ENCODE measurements at places on chromosomes 3 and 15.

DNA sequence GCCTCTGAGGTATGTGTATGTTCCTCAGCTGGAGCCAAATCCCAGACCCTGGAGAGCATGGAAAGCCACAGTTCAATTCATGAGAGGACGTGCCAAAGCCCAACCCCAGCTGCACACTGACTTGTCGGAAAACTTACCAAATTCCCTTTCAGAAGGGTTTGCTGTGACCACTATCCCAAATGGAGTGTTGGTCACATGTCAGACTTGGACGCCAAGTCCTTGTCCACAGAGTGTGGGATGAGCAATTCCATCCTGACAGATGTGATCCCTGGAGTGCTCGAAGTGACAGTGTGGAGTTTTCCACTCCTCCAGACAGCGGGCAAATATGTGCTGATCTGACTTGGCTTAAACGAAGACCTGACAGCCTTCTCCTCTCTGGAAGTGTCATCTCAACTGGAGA is 71.2 kb downstream of the RORA start:
- no peak for DNase-seq

DNA sequence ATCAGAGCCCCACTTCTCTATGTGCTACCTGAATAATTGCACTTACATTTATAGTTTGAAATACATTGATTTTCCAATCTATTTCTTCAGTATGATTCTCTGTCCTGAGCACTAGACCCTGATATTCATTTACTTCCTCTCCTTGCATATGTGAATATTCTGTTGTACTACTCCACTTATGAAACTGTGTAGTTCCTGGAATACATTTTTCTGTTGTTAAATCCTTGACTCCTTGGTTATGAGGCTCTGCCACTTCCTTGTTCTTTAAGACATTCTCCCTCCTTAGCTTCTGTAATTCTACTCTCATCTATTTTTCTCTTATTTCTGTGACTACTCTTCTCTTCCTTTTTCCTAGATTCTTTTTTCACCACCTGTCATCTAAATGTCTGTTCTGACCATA is 12.9 kb upstream of the MGA start:
- no peak for DNase-seq

DNA sequence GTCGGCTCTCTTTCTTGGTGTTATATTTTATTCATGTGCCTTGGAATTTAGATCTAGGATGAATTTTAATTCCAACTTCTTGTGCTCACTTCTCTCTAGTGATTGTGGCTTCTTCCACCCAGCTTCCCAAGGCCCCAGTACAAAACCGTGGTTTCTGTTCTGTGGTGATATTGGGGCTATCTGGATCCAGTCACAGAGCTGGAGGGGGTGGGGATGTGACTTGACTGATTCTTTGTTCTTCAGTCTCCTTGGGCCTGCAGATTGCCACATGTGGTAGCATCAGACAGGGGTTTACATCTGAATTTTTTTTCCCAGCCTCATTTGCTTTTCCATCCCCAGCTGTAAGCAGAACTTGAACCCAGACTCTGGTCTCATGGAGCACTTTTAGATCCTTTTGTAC is 98.5 kb upstream of the ADAMTSL3 start:
- DNase-seq: no peak

GRCh38 chr15:52100807-52101442 is 11.7 kb downstream of the BCL2L10 start:
- no peak for DNase-seq

- DNase-seq: no peak
Measured at GRCh38 chr15:72515591-72516389, 41.7 kb downstream of the ARIH1 start.

GRCh38 chr3:173173652-173174051 is 32.6 kb upstream of the SPATA16 start:
- no peak for DNase-seq

DNA sequence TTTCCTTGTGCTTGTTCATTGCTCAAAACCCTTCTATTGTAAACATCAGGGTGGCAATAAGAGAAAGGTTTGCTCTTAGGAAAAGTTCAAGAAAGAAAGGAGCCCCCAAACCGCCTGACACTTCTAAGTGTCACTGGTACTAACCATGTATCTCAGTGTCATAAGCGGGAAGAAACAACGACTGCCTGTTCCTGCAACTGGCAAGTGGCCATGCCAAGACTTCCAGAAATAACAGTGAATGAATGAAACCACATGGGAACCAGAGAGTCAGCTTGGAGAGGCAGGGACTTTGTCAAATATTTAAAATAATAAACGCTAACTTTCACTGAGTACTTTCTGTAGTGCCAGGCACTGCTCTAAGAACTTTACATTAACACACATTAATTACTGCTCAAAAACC is 1.1 kb downstream of the PLSCR2 start:
- DNase-seq: no peak

DNA sequence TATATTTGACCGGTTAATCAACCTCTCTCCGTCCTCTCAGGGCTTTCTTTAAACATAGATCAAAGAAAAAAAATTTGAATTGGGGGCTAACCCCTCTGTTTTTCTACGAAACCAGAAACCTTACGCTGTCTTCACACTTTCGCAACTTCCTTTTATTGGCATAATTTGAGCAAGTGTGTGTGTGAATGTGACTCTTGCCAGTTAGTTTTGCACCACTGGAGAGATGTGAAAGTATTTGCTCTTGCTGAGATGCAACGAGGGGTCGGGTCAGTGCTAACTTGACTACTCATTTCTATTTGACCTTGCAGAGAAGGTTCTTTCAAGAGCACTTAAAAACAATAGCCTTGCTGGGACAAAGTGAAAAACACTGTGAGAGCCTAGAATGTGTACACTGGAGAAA is 81.2 kb downstream of the FAM43A start:
- no peak for DNase-seq

DNA sequence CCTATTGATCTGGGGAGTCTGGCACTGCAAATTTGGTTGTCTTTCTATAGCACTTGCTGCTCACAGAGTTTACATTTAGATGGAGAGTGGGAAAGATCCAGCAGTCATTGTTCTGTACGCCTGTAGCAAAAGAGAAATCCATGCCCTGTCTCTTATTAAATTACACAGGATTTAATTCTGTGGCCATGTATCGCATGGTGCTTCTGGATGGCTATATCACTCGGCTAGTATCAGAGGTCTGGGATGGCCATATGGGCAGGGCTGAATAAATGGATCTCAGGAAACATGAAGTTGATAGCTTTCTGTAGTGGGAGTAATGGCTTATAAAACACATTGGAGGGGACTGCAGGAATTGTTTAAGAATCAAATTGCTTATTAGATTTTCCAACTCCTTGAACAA is 325.8 kb upstream of the DPH6 start:
- no peak for DNase-seq

DNA sequence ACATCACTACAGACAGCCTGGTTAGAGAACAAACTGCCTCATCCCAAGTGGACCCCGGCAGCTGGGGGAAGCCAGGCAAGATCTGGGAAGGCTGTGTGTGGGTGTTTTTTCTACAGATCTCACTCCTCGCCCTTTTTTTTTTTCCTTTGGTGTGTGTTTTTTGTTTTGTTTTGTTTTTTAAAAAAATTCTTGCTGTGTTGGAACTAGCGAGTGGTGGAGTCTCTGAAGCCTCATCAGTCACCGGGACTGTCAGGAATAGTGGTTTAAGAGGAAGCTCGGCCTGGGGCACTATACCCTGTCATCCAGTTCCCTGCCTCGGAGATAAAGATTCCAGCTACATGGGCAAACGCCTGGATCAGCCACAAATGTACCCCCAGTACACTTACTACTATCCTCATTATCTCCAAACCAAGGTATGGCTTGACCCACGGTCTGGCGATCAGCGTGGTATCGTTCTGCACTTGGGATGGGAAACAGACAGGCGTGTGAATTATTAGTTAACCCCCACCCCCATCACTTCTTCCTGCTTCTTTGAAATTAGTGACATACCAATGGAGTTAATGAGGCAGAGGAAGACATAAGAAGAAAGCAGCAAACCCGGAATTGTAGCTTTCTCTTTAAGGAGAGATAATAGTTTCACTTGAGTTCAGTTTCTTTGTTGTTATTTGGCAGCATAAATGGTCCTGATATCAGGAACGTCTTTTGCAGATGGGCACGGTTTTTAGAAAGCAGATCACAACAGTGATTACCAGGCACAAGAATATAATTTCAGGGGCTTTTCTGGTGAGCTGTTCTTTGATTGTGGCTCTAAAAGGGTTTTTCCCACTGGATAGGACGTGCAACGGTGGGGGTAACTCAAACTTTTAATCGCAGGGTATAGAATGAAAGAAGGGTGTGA is 722 bp downstream of the RBMS3 start:
- no peak for DNase-seq

GRCh38 chr3:155024006-155024638 is 56.0 kb upstream of the MME start:
- DNase-seq: no peak

DNA sequence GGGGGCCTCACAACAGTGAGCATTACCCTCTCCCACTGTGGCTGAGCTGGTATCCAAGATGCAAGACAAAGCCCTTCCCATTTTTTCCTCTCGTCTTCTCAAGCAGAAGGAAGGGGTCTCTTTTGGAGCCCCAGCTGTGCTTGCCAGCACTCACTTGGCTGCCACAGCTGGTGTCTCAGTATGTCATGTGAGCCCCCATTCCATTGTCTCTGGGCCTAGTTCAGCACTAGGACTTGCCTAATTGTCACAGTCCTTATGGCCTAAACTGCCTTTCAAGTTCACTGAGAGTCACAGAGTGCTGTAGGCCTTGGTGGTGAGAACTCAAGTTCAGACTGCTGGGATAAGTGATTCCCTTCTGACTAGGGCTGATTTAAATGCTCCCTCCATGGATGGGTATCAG is 89.8 kb downstream of the ARHGEF26 start:
- no peak for DNase-seq

GRCh38 chr3:113575206-113575605 is 42.9 kb downstream of the SIDT1 start:
- DNase-seq: no peak

DNA sequence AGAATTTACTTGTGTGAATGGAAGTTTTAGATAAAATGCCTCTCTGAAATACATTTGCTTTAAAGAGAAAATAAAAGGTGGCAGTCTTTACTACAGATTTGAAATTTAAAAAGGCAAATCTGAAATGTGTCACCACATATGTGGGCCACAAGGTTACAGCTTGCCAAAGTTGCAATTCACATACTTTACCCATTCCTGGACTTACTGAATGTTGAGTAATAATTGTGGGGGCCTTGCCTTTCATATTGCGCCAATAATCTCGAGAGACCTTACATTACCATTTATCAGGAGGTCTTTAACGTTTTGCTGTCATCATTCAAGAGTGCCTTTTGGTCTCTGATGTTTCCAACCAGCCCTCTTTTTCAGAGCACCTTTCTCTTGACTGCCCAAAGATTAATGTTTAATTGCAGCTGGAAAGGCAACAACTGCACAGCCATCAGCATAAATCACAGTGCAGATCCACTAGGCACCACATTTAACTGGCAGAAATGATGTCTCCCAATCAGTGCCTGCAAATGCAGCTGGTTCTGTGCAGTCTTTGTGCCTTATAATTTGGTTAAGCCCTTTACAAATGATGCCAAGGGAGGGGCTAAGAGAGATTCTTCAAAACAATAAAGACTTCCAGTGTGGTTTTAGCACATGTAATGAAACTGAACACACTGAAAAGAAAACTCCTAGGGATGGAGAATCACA is 206.8 kb downstream of the MAGI1 start:
- DNase-seq: no peak

DNA sequence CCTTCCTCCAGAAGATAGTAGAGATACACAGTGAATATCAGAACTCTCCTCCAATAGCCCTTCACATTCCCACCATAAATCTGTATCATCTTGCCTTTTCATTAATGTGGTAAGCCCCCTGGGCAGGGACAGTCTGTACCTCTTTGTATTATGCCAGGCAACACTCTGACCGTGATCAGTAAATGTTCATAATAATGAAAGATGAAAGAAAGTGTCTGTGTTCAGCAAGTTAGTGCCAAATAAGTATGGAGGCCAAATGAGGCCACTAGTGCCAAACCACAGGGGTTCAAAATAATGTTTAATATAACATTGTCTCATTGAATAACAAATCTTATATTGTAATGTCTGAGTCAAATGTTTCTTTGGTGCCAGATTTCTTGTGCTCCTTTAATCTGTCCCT is 104.3 kb downstream of the CMSS1 start:
- no peak for DNase-seq

DNA sequence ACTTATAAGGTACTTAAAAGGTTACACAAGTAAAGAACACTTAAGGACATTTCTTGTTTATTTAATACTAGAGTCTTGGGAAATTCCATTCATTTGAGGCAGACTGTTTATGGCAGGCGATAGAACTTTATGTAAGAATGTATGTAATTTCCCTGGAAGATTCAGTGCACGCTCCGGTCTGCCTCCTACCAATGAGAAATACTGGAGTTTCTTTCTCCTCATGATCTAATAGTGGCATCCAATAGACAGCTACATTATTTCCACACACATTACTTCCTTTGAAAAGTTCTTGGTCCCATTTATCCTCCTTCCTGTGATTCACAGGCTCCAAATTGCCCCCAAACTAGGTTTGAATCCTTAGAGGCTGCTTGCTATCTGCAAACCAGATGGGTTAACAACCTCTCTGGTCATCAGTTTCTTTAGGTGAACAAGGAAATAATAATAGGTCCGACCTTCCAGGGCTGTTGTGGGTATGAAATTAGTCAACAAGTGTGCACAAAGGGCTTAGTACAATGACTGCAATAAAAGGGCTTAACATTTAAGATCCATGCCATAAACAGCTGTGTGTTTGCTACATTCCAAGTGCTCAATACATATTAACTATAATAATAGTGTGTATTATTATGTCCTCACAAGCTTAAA is 30.7 kb downstream of the EIF4E3 start:
- no peak for DNase-seq

- DNase-seq: no peak
Measured at GRCh38 chr3:51703761-51704510, 2.9 kb upstream of the GRM2 start.

GRCh38 chr3:133293397-133294110 is 106.3 kb upstream of the BFSP2 start:
- DNase-seq: no peak

GRCh38 chr3:138103466-138103865 is 11.9 kb downstream of the DZIP1L start:
- DNase-seq: no peak

DNA sequence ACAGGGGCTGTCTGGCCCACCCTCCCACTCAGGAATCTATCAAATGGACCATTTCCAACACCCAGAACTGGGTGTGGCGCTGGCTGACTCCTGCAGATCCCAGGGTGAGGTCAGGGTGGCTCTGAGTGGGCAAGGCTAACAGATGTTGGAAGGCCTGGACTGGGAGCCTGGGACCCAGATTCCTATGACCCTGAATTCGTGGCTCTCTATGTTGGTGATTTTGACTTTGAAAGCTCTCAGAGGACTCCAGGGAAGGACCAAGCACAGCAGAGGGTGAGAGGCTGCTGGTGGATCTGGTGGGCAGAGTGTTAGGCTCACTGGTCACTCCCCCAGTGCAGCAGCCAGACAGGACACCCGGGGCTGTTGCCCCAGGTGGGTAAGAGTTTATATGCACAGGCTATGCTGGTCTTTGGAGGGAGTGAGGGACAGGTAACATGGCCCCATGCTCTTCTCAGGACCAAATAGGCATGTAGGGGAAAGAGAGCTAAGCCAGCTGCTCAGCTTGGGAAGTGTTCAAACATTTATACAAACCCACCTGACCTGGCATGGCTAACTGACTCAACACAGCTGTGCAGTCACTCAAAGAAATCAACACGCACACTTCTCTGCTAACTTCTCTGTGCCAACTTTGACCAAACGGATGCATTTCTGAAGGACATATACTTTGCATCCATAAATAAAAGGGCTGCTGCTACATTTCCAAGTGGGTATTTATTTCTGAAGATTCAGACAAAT is 62.6 kb upstream of the RAB6B start:
- DNase-seq: no peak

All from NCI-H510A (cell line).